ENCODE measurements at places on chromosomes 13 and 19.

GRCh38 chr13:110329258-110329657 lies 22.2 kb downstream of the COL4A2 start:
- DNase-seq: no peak

- DNase-seq: no peak
Measured at GRCh38 chr13:73088332-73088935, 29.6 kb downstream of the KLF5 start.

DNA sequence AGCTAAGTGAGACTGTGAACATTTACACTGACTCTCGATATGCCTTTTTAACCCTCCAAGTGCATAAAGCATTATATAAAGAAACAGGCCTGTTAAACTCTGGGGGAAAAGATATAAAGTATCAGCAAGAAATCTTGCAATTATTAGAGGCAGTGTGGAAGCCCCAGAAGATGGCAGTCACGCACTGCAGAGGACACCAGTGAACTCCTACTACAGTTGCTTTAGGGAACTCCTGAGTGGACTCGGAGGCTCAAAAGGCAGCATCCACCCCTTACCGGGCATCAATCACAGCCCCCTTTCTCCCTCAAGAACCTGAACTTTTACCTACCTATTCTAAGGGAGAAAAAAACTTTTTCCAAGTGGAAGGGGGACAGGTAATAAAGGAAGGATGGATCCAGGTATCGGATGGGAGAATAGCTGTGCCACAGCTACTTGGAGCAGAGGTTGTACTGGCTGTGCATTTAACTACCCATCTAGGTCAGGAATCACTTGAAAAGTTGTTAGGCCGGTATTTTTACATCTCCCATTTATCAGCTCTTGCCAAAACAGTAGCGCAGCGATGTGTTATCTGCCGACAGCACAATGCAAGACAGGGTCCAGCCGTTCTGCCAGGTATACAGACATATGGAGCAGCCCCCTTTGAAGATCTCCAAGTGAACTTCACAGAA lies 80.1 kb downstream of the ZNF486 start:
- peak; percentile 20 for DNase-seq

DNA sequence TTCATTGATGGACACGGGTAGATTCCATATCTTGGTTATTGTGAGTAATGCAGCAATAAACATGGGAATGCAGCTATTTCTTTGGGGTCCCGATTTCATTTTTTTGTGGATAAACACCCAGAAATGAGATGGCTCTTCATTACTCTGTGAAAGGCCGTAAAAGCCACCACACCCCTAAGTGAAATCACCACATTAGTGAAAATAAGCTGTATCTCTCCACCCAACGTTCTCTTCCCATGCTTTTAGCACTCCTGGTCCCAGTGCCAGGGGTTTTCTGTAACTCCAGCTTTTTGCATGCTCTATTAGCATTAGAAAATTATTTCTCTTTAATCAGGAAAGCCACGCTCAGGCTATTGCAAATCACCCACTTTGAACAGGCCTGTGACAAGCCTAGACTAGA lies 15.8 kb downstream of the CHAMP1 start:
- no peak for DNase-seq

DNA sequence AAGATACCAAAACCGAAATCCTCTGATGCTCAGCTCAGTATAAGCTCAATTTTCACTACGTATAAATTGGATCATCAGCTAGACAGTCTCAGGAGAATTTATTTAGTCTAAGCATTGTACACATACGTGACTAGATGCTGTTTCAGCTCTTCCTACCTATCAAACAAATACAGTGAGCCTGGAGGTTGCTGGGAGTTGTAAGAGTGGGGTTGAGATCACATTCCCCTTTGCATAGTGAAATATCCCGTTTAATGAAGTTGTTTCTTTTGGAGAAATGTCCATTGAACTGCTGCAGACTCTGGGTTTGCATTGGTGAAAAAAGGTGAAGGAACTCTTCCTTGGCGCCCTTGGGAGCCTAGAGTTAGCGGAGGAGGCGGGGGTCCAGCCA lies 68.9 kb upstream of the GJB6 start:
- DNase-seq: no peak

DNA sequence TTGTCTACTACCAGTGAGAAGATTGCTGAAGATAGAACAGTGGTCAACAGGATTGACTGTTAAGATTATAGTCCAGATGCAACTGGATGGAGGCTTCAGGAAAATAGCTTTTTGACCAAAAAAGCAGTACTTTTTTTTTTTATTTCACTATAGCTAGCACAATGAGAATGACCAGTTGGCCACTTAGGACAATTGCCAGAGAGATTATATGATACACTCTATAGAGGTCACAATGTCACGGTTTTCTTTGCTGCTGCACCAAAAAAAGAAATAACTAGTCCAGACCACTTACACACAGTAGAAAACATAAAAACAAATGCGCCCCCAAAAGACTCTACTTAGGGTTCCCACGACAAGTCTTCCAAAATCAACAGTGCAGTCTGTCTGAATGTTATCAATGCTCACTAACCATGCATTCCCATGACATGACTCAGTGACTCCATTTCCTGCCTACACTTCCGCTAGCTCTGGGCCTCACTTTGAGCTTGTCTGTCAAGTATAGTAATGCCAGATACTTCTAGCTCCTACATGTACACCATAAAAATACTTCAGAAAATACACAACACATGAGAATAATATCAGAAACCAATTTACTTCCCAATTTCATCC lies 209.1 kb upstream of the STARD13 start:
- peak; percentile 13 for DNase-seq

DNA sequence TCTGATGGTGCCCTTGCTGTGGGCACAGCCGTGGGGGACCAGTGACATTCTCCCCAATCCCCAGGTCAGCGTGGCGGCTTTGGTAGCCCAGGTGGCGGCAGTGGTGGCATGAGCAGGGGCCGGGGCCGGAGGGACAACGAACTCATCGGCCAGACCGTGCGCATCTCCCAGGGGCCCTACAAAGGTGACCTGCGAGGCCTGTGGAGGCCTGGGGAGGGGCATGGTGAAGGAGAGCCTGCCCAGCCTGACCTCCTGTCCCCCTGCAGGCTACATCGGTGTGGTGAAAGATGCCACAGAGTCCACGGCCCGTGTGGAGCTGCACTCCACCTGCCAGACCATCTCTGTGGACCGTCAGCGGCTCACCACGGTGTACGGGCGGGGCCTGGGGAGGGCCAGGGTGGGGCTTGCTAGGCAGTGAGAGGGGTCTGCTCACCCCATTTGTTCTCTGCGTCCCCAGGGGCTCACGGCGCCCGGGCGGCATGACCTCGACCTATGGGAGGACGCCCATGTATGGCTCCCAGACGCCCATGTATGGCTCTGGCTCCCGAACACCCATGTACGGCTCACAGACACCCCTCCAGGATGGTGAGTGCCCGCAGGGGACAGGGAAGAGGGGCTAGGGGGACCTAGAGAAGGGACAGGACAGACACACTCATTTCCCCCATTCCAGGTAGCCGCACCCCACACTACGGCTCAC lies 7.7 kb upstream of the TIMM50 start:
- DNase-seq: no peak

- DNase-seq: no peak
Measured at GRCh38 chr19:33777753-33778088, 18.9 kb upstream of the KCTD15 start.

DNA sequence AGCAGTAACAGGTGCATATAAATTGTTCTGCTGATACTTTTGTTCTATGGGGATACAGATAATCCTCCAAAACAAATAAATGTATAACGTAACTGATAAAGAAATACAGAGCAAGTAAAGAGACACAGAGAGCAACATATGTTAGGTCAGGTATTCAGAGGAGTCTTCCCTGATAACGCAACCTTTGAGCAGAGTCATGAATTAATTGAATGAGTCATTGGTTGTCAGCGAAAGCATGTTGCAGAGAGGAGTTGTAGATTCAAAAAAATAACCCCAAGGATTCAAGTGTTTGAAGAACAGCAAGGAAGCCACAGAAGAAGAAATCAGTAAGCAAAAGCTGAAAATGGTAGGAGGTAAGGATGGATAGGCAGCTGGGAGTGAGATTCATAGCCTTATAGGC lies 245.2 kb downstream of the TBC1D4 start:
- no peak for DNase-seq

- DNase-seq: no peak
Measured at GRCh38 chr19:43777163-43777695, 3.5 kb downstream of the KCNN4 start.

GRCh38 chr19:51696606-51697005 lies 3.5 kb downstream of the SPACA6 start:
- DNase-seq: no peak

GRCh38 chr19:7265963-7266362 lies 28.3 kb downstream of the INSR start:
- no peak for DNase-seq

GRCh38 chr19:29217616-29218015 lies 4.7 kb upstream of the UQCRFS1 start:
- no peak for DNase-seq

GRCh38 chr13:81722456-81722855 lies 1381.5 kb upstream of the SPRY2 start:
- no peak for DNase-seq

GRCh38 chr13:27522847-27523246 lies 72.5 kb upstream of the MTIF3 start:
- DNase-seq: no peak

- DNase-seq: no peak
Measured at GRCh38 chr13:62635161-62635560, 1219.5 kb upstream of the PCDH20 start.
